ENCODE measurements at places on chromosomes 3 and 15.

GRCh38 chr3:14601692-14602005 lies 49.9 kb upstream of the CCDC174 start:
- DNase-seq = no peak

GRCh38 chr15:75168374-75168773 lies 33.3 kb upstream of the C15orf39 start:
- DNase-seq = no peak

DNA sequence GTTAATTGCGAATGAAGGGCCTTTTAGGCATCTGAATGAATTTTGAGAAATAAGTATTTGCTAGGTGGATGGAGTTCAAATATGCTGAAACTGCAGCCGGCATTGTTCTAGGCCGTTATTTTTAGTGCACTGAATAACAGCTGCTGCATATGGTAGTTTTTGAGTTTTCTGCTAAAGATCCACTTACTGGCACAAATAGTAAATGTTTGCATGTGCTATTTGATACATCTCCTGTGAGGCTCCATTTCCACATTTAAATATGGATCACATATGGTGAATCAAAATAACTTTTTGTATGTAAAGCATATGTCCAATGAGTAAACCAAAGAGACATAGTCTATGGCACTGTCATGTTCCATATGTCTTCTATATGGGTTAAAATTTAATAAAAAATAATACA lies 56.7 kb upstream of the CNTN4 start:
- DNase-seq = no peak

- DNase-seq = peak; percentile 83
Observed at GRCh38 chr15:31197497-31198414, 96.2 kb upstream of the TRPM1 start.

- no peak for DNase-seq
Observed at GRCh38 chr15:36860792-36861191, 239.6 kb downstream of the MEIS2 start.

GRCh38 chr15:40499931-40500330 lies 29.1 kb downstream of the CHST14 start:
- no peak for DNase-seq

DNA sequence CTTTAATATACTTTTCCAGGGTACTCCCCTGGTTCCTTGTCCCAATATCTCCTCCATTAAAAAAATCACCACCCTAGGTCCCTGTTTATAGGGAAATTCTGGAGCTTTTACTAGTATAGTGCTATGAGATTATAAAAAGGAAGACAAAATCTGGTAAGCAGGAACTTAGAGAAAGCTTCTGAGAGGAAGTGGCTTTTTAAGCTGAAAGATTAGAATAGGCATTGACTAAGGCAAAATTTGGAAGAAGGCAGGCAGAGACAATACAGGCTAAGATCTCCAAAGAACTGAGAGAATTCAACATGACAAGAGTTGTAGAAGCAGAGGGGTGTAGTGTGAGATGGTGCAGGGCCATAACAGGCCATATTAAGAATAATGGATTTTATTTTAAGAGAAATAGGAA lies 25.8 kb downstream of the SGO1 start:
- DNase-seq = no peak

GRCh38 chr15:23910030-23910429 lies 222.9 kb upstream of the NDN start:
- no peak for DNase-seq

DNA sequence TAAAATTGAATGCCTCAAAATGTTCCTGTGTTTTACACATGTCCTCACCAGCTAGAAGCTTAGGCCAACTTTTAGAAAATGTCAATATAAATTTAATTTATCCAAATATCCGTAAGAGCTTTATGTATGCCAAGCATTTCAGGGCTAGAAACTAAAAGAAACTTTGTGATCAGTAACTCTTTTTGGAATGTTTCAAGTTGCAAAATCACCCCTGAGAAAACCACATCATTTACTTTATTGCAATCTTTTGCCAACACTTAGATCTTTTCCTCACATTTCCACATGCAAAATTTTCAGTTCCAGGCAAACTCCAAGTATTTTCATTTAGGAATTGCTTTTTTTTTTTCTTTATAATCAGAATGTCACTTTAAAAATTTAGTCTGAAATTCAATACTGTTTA lies 20.1 kb upstream of the IGF1R start:
- no peak for DNase-seq

DNA sequence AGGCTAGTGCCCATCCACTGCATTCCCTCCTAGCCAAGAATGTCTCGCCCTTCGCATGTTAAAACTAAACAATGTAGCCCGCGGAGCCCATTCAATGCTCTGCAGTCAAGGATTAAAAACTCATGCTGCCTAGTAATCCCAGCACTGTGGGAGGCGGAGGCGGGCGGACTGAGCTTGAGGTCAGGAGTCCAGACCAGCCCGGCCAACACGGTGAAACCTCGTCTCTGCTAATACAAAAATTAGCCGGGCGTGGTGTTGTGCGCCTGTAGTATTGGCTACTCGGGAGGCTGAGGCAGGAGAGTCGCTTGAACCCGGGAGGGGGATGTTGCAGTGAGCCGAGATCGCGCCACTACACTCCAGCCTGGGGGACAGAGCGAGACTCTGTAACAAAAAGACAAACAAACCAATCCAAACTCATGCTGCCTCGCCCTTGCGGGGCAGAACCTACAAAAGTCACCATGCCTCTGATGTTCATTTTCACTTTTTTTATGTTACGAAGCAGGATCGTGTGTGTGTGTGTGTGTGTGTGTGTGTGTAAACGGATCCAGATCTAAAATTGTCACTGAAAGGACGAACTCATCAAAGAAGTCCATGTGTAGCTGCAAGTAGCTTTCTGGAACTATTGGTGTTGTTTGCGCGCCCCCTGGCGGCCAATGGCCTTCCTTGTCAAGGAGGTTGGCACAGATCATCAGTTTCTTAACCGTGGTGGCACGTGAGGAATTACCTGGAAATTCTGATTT lies 54.8 kb upstream of the SPESP1 start:
- peak; percentile 91 for DNase-seq

DNA sequence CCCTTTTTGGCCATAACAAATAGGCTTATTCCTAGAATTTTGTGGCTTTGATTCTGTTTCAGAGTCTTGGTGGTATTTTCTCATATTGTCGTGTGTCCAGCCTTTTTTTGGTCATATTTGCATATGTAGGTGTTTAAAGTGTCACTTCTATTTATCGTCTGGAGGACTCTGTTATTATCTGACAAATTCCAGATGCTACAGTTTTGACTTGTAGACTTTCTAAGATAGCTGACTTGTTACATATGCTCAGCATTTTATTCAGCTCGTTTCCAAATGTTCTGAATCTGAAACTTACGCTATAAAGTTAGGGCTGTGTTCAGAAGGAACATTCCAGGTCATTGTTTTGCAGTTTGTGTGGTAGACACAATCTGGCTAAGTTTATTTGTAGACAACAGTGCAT lies 1.9 kb downstream of the PPP4R2 start:
- no peak for DNase-seq

GRCh38 chr15:27336676-27337075 lies 365.7 kb downstream of the GABRG3 start:
- no peak for DNase-seq

DNA sequence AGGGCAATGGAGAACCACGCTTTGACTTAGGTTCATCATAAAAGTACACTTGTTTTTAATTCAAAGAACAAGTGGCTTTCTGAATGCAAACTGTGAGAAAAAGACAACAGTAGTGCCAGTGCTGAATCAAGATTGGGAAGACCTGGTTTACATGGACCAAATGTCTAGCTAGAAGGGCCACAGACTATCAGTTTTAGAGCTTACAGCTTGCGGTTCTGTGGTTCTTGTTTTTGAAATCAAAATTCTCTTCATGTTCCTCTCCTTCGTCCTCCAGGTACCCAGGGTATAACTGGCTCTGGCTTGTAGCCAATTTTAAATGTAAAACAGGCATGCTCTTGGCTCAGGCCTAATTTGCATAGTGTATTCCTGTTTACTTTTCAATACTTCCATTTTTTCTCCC lies 124.6 kb downstream of the TGFBR2 start:
- DNase-seq = no peak

GRCh38 chr15:68616397-68616796 lies 37.6 kb downstream of the CORO2B start:
- DNase-seq = no peak

- no peak for DNase-seq
Observed at GRCh38 chr3:38318766-38319671, 27.6 kb upstream of the XYLB start.

DNA sequence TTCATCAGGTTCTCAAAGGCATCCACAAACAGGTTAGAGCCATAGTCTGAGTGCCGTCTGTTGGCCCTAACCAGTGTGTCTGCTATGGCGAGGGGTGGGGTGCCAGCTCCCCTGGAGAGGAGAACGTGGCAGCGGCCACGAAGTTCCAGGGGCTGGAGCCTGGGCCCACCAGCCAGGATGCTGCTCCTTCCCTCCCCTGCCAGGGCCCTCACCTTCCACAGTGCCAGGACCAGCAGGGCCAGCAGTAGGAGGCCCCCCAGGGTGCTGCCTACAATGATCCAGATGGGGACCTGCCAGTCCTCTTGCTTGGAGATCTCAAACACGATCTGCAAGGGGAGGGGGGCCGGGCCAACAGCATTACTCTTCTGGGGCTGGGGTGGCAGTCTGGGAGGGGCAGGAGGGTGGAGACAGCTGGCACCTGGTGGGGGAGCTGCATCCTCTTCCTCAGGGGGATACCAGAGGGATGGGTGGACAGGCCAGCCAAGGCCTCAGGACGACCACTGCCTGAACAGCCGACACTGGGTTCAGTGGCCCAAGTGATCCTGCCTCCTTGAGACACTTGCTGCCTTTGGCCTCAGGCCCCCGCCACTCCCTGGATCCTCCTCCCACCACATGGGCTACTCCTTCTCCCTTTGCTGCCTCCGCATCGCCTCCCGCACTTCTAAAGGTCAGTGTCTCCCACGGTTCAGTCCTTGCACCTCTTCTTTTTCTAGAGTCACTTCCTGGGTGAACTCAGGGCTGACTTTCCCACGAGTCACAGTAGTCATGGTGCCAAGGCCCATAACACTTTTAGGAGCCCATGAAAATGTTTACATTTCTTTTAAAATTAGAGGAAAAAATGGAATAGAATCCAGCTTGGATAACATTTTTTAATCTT lies 26.3 kb downstream of the FEM1B start:
- no peak for DNase-seq

GRCh38 chr3:119279101-119279554 lies 15.1 kb upstream of the ARHGAP31 start:
- DNase-seq = no peak

- peak; percentile 76 for DNase-seq
Observed at GRCh38 chr3:181700168-181701087, 11.3 kb upstream of the SOX2 start.

- DNase-seq = no peak
Observed at GRCh38 chr3:100429187-100429716, 27.9 kb downstream of the LNP1 start.

- no peak for DNase-seq
Observed at GRCh38 chr3:97297032-97297431, 467.5 kb upstream of the ARL6 start.

DNA sequence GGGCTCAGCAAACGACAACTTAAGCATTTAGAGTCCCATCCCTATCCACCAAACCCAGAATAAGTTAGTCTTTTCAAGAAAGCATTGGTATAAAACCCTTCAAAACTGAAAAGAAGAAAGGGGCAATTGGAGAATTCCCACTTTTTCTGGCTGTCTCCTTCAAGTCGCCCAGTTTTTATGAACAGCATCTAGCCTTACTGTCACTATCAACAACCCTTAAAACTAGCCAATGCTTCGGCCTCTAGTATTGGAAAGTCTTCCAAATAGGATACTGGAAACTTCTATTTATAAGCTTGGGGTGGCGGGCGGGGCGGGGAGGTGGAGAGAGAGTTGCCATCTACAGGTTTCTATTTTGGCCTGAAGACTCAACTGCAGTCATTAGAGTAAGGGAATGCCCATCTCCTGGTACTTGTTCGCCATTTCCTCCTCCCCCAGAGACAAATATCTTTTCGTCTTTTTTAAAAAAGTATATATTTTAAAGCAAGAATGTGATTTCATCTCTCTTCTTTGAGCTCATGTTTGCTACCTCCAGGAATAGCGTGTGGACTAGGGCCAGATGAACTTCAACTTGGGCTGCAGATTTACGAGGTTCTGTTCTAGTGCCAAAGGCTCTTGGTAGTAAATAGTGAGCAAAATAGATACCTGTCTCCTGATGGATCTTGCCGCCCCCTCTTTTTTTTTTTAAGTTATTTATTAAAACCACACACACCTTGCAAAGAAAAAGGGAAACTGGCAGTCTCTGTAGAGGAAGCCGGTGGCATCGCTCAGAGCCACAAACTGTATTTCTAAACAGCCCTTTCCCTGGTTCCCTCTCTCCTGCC lies 2.7 kb downstream of the BCL6 start:
- DNase-seq = no peak

- DNase-seq = peak; percentile 33
Observed at GRCh38 chr3:49785565-49786356, 581 bp downstream of the IP6K1 start.

GRCh38 chr3:132232231-132232792 lies 84.9 kb upstream of the ACP3 start:
- no peak for DNase-seq

- no peak for DNase-seq
Observed at GRCh38 chr15:92444631-92445030, 51.0 kb downstream of the ST8SIA2 start.

DNA sequence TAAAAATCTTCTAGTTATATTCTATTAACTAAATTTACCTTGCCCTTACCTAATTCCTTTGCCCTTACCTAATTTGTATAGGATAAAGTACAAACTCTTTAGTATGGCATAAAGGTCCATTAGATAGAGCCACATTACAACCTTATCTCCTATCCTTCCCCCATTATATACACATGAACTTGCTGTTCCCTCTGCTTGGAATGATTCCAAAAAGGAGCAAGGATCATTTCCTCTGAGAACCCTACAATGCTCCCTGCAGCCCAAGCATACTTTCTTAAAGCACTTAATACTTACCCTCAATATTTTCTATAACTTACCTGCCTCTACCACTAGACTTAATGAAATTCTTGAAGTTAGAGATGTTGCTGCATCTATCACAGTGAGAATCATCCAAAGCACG lies 118.9 kb upstream of the CCDC54 start:
- no peak for DNase-seq

- DNase-seq = no peak
Observed at GRCh38 chr3:71030748-71031147, 552.8 kb downstream of the FOXP1 start.

DNA sequence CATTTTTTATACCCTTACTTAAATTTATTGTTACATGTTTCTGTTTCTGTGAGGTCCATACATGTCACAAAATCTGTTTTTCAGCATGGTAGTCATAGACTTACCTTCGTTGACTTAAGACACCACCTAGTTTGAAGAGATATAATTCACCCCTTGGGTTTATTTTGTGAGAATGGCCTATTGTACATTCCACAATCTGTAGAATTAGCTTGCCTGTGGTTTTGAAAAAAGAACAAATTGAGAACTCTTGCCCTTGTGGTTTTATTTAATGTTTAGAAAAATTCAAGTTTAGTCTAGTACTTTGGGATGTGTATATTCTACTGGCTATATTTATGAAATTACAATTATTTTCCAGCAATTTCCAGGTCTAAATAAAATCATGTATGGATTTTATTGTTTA lies 31.6 kb downstream of the FILIP1L start:
- DNase-seq = no peak

Data from GM12865 (cell line).